ENCODE measurements at places on chromosomes 5 and 9.

DNA sequence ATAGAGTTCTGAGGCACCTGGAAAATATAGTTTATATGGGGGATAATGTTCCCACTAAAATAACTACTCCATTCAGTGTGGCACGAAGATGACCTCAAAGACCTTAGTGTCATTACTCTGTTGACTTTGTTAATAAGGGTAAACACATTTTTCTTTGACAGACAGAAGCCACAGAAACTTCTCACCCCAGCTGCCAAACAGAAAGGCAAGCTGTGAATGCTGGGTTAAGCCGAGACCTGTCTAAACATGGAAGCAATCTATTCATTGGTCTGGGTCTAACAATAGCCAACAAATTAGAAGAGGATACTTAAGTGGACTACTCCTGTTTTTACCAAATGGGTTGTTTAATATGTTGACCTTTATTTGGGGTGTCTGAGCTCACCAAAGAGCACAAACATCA lies 171.4 kb downstream of the TLE1 start:
- no peak for DNase-seq

- no peak for DNase-seq
These were observed 399.1 kb upstream of the NMUR2 start for GRCh38 chr5:152804179-152804578.

DNA sequence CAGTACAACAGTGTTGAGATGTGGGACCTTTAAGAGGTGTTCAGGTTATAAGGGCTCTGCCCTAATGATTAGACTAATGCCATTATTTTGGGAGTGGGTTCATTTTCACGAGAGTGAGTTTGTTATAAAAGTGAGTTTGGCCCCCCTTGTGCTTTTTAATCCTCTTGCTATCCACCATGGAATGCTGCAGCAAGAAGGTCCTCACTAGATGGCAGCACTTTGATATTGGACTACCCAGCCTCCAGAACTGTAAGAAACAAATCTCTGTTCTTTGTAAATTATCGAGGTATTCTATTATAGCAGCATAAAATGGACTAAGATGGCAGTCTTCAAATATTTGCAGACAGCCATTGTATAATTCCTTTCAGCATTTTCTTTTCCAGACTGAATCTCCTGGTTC lies 212.4 kb downstream of the LRRC70 start:
- no peak for DNase-seq

- DNase-seq = no peak
These were observed 198.9 kb downstream of the NXNL2 start for GRCh38 chr9:88733651-88734421.

DNA sequence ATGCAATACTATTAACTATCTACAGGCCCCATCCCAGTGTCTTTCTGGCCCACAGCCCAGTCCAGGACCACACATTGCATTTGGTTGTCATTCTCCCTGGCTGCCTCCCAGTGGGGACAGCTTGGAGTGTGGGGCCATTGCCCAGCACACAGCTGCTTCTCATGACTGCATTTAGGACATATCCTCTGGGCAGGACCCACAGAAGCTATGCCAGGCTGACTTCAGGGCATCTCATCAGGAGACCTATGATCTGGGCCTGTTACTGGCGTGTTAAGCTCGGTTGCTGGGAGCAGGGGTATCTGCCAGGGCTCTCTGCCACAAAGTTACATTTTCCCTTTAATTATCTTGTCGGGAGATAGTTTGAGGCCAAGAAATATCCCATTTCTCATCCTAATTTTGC lies 32.1 kb upstream of the CLPTM1L start:
- DNase-seq = no peak

DNA sequence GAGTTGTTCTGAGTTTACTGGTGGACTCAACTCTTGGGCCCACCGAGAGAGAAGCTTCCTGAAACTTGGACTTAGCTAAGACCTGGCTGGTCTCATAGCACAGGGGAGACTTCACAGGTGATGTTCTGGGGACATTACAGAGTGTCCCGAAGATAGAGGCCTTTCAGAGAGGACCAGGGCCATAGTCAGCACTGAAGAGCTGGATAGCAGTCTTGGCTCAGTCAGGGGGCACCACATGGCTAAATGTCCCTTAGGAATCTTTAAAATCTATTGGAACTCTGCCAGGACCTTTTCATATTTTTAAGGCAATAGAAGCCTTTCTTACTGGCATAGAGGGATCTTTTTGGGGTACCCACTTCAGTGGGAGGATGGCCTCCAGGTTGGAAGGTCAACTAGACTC lies 59.8 kb upstream of the CPLX2 start:
- DNase-seq = no peak

GRCh38 chr5:150583541-150584225 lies 56.8 kb upstream of the SYNPO start:
- DNase-seq = no peak

DNA sequence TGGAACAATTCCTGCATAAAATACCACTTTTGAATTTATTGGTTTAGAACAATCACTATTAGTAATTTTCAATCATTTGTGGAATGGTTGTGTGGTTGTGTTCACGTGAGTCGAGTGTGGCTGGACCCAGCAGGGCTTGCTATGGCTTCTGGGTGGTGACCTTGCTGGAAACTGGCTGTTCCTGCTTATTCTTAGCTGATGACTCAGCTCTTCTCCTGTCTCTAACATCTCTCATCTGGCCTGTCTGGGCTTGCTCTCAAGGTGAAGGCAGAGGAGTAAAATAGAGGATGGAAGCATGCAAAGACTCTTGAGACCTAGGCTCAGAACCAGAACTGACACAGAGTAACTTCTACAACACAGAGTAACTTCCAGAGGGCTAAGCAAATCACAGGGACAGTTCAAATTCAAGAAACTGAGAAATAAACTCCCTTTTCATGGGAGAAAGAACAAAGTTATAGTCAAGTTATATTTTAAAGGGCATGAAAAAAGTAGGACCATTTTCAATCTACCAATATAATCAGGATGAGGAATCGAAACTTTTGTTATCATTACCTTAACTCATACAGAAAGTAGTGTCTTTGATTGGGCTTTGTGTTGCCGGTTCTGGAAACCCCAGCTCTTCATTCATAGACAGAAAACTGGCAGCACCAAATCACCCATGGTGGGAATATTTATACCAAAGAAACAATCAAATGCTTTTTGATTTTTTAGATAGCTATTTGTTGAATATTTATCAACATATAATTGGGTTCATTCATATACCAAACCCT lies 665.1 kb downstream of the CDH18 start:
- DNase-seq = no peak

DNA sequence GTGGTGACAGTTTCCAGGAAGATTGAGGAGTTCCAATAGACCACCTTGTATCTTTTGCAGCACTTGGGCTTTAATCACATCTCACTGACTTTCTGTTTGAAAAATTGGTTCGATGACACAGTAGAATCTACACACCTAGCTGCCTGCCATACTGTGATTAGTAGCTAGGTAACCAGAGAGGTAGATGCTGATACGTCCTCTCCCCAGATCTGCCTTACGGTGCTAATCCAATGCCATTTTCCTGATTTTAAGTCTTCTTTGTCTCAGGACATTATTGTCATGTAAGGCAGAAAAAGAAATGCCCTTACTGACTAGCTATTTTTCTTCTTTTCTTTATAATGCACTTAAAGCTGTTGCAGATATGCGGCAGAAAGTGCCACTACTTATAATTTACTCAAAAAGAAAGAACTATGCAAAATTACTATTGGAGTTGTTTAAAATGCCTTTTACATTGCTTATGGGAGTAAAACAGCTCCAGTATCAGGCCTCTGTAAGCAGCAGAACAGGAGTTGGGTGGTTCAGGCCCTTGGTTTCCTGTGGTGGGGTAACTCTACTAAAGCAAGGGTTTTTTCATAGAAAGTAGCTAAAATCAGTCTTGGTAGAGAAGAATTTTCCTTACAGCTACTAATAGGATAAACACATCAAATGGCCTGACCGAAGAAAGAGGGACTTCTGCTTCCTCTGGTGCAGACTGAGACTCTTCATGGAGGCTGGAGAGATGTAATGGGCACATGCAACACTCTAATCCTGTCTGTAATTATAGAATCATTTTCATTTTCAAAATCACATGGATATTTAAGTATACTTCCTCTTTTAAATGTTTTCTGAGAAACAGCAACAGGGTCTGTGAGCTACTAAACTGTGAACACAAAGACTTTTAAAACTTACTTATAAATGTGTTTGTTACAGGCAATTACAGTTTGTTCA lies 177.2 kb downstream of the MAPKAP1 start:
- no peak for DNase-seq

- DNase-seq = no peak
These were observed 141.1 kb upstream of the LRRTM2 start for GRCh38 chr5:139016186-139016585.

GRCh38 chr9:83649080-83649479 lies 26.1 kb downstream of the IDNK start:
- DNase-seq = peak; percentile 68

GRCh38 chr5:135399794-135400542 lies 937 bp upstream of the MACROH2A1 start:
- DNase-seq = no peak

GRCh38 chr5:133052317-133053175 lies 733 bp downstream of the HSPA4 start:
- DNase-seq = peak; percentile 64

- DNase-seq = no peak
These were observed 16.3 kb upstream of the SHB start for GRCh38 chr9:38085308-38085707.

DNA sequence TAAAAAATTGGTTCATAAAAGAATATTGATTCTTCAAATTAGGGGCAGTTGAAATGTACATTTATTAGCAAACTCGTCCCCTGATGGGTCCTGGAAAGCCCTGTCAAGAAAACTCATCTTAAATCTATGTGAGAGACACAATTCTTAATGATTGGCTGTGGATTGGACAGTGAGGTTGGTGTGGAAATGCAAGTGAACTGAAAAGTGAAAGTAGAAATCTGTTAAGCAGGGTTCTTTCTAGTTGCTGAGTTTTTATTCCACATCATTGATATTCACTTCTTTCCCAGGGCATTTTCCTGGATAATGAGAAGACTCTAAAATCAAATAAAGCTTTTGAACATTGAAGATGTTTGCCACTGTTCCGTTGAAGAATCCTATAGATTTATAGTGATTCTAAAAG lies 292.4 kb downstream of the MAST4 start:
- DNase-seq = no peak

GRCh38 chr9:7799234-7799943 lies at the start of gene DMAC1:
Gene DMAC1, minus strand, starts transcription at chr9:7799778. Its CDS starts 44 bp downstream, at chr9:7799734.
- peak; percentile 67 for DNase-seq

- no peak for DNase-seq
These were observed 12.5 kb downstream of the PHF2 start for GRCh38 chr9:93588641-93589609.

GRCh38 chr5:142743592-142744441 lies 26.4 kb upstream of the ARHGAP26 start:
- no peak for DNase-seq

GRCh38 chr5:133892774-133893173 lies 75.7 kb downstream of the C5orf15 start:
- DNase-seq = no peak

DNA sequence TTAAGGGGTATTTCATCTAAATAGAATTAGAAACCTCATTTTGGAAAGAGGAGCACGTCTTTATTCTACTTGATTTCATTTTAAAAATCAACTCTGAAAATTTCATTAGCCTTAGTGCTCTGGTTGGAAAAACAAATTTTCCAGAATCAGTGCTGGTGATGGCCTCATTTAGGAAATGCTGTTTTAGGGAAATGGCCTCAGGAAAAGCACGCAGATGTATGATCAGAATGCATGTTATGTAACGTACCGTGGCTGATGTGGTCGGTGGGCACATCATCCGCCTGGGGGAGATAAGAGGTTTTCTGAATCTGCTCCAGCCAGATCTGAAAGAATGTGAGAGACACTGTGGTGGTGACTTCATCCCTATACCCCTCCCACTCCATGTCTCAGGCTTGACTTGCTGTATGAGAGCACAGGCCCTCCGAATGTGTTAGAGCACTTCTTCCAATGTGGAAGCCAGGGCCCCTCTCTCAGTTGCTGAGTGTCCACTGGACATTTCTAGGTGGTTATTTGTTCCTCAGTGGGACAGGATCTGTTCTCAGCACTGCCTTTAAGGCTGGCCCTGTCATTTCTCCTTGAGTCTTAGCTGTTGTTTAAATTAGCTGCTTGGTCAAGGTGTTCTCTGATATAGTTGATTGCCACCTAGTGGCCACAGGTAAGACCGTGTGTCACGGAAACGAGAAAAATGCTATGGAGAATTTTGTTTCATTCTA lies 96.5 kb downstream of the ARHGAP26 start:
- peak; percentile 24 for DNase-seq

DNA sequence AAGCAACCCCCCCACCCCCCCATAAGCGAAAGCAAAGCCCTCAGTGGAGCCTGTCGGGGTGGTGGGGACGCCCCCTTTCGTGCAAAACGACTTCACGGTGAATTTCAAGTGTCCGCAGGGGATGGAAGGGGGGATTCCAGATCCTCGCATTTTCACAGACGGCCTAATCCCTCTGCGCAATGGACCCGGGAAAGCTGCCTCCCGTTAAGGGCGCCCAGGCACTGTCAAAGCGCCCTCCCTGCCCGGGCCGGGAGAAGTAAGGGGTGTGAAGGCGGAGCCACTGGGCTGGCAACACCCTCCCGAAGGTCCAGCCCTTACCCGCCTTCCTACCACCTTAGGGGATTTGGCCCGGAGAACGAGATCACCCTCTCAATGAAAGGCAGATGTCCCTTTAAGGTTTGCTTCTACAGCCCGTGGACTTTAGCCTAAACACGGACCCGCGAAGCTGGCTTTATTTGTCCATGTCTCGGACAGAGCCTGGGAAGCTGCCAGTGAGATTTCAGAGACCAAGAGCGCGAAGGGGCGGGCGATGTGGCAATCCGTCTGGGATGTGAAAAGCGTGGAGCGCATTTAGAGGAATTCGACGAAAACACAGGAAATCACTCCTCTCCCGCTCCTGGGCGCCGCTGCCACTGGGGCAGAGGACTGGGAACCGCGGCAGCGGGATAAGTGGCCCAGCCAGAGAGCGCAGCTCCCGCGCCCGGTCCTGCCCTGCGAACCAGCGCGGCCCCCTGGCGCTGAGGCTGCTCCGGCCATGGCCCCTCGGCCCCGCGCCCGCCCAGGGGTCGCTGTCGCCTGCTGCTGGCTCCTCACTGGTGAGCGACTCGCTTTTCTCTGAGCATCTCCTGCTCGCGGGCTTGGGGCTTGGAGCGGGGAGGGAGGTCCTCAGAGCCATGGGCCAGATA lies at the start of the genes ITGA1 and PELO:
Gene ITGA1, plus strand, starts transcription at position 317 of the 905 bp plus-strand sequence. Its CDS starts 438 bp downstream, at position 755.
Gene PELO, plus strand, starts transcription at position 317 of the 905 bp plus-strand sequence. CDS start 12,479 bp downstream, outside the sequence.
- DNase-seq = peak; percentile 86

GRCh38 chr5:83683836-83684235 lies 36.8 kb downstream of the HAPLN1 start:
- no peak for DNase-seq

GRCh38 chr5:2020730-2021129 lies 138.0 kb upstream of the IRX4 start:
- no peak for DNase-seq

DNA sequence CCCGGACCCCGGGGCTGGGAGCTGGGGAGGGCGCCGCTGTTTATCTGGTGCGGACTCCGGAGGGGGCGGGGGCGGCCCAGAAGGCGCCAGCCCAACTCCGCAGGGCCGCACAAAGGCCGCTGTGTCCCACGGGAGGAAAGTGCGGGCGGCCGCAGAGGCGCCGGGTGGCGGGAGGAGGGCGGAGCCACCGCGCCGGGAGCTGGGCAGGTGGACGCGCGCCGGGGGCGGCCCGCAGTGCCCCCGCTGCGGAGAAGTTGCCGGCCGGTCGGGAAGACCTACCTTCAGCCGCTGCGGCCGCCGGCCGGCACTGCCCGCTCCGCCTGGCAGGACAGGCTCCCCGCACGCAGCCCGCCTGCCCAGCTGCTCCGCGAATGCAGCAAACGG lies 43.6 kb downstream of the NACC2 start:
- no peak for DNase-seq

- DNase-seq = peak; percentile 45
These were observed 654.3 kb downstream of the CCDC171 start for GRCh38 chr9:16207161-16207560.

- no peak for DNase-seq
These were observed 57.3 kb downstream of the CYFIP2 start for GRCh38 chr5:157323107-157323706.

Data from nephron progenitor cell (in vitro differentiated cells).